Activated CD8-positive, alpha-beta memory T cell treated with anti-CD3 and anti-CD28 coated beads for 24 hours (primary cell): ENCODE measurements at places on chromosomes 4 and X.

DNA sequence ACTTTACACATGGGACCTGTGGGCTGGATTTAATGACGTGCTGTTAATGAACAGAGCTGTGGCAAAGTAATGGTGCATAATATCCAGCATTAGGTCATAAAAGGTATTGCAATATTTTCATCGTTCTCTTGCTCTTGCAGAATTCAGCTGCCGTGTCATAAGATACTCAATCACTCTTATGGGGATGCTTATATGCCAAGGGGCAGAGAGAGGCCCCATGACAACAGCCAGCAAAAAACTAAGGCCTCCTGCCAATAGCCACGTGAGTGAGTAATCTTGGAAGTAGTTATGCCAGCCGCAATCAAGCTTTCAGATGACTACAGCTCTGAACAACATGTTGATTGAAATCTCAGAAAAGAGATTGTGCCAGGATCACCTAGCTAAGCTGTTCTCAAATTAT, 616.9 kb downstream of the FSTL5 start:
- DNase-seq, result no peak

DNA sequence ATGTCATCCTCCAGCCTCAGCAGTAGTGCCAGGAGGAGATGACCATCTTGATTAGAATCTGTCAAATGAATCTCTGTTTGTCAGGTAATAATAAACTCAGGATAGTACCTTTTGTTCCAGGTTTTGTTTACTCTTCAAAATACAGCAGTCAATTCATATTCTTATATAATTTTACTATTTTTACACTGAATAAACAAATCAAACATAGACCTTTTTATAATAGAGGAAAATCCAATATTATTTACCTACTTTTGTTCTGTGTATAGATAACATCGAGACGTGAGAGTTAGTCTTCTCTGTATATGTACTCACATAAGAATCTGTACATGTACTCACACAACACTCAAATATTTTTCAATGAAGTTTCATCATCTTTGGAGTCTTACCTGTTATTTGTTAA, 365.4 kb upstream of the EPHA5 start:
- no peak for DNase-seq

- DNase-seq, result no peak
Observed at GRCh38 chrX:49270249-49270921, 792 bp downstream of the PPP1R3F start.

GRCh38 chrX:107700317-107700774, 72.0 kb downstream of the PRPS1 start:
- no peak for DNase-seq

DNA sequence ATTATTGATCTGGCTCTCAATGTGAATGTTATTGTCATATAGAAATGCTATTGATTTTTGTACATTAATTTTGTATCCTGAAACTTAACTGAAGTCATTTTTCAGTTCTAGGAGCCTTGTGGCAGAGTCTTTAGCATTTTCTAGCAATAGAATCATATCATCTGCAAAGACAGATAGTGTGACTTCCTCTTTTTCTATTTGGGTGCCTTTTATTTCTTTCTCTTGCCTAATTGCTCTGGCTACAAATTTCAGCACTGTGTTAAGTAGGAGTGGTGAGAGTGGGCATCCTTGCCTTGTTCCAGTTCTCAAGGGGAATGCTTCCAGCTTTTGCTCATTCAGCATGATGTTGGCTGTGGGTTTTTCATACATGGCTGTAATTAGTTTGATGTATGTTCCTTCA, 102.7 kb downstream of the SH3BGRL start:
- DNase-seq, result no peak

DNA sequence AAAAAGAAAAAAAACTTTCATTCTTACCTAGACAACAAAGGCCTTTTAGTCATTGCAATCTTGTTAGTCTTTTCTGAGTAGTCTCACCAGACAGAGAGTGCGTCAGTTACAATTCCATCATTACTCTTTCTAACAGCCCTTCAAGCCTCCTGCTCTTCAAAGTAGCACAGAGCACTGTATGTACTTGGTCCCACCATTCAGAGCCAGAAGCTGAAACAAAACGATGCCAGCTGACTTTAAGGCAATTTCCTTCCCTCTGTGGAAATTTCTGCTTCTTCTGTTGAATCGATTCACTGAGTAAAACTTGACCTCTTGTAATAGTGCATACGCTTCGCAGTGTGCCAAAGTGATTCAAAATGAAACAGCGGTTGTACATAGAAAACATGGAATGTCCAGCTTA, 57.7 kb upstream of the TENM3 start:
- no peak for DNase-seq

DNA sequence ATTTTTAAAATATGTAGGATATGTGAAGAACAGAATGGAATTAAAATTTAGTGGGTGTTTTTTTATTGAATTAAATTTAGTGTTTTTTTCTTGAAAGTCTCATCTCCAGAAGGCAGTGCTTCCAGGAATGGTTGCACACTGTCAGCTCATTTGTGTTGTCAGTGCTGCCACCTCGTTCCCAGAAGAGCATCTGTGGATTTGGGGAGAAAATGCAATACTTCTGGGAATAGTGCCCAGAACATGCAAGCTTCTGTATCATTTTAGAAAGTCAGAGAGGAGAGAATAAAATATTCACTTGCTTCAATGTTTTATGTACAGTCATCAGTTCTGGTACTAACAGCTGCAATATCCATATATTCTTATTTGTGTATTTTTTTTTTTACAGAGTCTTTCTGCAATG, 608.8 kb downstream of the PCDH7 start:
- DNase-seq, result no peak

DNA sequence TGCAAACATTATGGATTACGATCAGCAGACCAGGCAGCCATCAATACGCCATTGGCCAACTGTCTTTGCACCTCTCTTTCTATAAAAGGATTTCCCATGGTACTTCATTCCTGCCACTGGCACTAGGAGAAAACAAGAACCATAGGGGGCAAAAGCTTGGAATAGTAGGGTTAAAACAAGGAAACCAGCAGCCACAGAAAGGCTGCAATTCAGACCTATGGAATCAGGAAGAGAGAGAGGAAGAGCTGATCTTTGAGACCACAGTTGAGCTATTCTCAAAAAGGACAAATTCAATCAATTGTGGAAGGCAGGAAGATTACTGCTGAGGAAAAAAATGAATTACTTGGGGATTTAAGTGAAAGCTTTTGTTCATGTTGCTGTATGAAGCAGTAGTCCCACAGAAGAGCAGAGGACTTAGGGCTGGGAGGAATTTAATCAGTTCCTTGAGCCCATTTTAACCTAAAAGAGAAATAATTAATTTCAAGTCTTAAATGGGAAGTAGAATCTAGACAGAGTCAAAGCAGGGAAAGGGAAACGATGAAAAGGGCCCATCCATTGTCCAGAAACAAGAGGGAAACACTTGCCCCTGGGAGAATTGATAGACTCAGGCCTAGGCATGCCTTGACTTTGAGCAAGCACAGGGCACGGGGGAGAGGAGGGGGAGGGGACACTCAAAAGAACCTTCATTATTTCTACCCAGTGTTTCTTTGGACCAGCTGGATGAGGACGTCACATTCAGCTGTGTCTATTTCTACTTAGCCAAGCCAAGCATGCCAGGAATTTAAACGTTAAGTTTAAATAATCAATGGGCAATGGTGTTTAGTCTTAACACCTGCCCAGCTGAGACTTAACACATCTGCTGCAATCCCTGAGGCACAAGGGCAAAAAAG, 50.7 kb downstream of the SCD5 start:
- no peak for DNase-seq

DNA sequence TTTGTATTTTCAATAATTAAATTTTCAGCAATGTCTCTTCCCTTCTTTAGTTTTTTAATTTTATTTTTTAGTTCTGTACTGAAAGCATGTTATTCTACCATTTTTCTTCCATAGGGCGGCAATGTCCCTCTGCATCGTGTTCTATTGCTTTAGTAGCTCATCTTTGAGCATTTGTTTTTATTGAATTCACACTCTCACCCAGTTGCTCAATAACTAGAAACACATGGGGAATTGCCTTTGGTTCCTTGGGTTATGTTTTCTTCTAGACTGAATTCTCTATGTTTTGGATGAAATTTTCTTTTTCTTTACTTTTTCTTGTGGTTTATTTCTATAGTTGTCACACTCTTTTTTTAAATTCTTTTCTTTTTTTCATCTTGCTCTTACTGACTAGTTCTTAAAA, 233.8 kb upstream of the LDB2 start:
- no peak for DNase-seq

DNA sequence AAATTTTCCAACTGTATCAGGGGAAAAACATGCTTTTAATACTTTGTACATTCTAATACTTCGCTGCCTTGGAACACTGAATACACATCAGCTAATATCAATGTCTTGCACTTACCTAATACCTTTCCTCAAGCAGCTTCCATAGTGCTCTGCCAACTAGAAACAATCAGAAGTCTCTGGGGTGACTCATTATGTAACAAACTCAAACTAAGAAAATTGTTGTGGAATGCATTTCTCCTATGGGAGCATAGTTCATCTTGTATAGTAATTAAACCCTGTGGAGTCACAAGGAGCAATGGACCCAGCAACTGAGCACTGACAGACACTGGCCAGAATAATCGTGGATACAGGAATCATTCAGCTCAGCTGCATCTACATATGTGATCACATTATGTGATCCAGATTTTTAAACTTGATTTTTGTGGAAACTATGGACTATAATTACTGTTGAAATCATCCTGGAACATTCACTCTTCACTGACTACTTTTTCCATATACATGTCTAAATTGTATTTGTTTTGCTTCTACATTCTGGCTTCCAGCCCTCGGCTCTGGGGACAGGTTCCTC, 496.9 kb downstream of the TMA16 start:
- DNase-seq, result no peak

- DNase-seq, result no peak
Observed at GRCh38 chr4:167031534-167032156, 202.6 kb downstream of the SPOCK3 start.

- no peak for DNase-seq
Observed at GRCh38 chrX:105781804-105782203, 40.5 kb upstream of the NRK start.

- no peak for DNase-seq
Observed at GRCh38 chr4:72690771-72691170, 121.8 kb upstream of the ADAMTS3 start.

DNA sequence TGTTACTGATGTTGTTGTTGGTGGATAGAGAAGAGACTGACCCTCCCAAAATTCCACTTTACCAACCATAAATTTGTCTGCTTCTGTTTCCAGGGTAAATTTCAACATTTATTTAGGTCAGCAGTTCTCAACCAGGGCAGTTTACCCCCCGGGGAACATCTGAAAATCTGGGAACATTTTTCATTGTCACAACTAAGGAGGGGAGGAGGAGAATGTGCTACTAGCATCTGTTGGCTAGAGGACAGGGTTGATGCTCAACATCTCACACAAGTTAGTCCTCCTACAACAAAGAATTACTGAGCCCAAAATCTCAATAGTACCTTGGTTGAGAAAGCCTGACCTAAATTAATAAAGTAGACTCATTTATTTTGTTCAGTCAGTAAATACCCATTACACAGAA, 25.7 kb downstream of the KCTD8 start:
- DNase-seq, result no peak

GRCh38 chrX:48794911-48795515, 6.9 kb upstream of the HDAC6 start:
- DNase-seq, result no peak

DNA sequence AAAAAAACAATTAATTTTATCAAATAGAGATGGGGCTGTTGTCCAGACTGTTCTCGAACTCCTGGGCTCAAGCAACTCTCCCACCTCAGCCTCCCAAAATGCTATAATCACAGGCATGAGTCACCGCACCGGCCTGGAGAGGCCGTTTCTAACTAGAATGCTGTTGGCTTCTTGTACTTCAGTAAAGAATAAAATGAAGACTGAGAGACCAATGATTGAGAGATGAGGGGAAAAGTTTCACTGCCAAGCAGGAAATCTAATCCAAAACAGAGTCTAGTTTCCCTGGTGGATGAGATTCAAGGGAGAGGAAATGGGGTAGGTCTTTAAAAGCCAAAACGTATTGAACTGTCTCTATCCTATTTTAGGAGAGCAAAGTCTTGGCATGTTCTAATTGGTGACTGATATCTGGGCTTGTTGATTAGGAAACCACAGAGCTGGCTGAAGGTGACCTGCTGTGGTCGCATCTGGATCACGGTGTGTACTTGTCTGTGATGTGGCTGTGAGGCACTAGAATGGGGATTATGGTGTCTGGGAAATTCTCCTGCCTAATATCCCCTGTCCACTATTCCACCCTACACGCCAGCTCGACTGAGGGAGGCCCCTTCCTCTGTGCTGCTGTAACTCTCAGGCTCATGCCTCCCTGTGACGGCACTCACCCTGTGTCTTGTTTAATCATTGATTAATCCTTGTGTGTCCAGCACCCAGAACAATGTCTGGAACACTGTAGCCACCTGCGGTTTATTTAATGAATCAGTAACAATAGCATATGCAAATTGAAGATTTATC, 15.0 kb upstream of the TRIM2 start:
- DNase-seq, result no peak

DNA sequence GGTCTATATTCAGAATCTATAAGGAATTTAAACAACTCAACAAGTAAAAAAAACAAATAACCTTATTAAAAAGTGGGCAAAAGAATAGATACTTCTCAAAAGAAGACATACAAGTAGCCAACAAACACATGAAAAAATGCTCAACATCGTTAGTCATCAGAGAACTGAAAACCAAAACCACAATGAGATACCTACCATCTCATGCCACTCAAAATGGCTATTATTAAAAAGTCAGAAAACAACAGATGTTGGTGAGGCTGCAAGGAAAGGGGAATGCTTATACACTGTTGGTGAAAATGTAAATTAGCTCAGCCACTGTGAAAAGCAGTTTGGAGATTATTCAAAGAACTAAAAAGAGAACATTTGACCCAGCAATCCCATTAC, 201.6 kb downstream of the QDPR start:
- no peak for DNase-seq

DNA sequence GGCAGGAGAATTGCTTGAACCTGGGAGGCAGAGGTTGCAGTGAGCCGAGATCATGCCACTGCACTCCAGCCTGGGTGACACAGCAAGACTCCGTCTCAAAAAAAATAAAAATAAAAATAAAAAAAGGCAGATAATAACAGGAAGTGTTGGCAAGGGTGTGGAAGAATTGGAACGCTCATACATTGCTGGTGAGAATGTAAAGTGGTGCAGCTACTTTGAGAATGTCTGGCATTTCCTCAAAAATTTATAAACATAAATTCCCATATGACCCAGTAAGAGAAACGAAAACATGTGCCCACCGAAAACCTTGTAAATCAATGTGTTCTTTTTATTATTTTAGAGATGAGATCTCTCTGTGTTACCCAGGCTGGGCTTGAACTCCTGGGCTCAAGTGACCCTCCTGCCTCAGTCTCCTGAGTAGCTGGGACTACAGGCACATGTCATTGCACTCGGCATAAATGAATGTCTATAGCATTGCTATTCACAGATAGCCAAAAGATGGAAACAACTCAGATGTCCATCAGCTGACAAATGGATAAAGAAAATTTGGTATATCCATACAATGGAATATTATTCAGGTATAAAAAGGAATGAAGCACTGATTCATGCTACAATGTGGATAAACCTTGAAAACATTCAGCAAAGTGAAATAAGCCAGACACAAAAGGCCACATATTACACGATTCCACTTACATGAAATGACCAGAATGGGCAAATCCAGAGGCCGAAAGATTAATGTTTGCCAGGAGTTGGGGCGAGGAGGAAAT, 63.7 kb upstream of the PLAC1 start:
- DNase-seq, result no peak

GRCh38 chr4:125297116-125297515, 17.6 kb upstream of the FAT4 start:
- no peak for DNase-seq

GRCh38 chr4:153661215-153661822, 22.8 kb upstream of the TLR2 start:
- DNase-seq, result no peak
